ENCODE measurements at places on chromosomes 1 and 21. TPM values are rescaled to one million over a fixed set of nuclear protein-coding genes. Genes with fewer than 3 reads are reported as not detected.

The NBPF20 gene
- 0.62 TPM for total RNA-seq

The CHD5 gene
- 0.67 TPM for total RNA-seq

The SERINC2 gene
- total RNA-seq, result not detected

The CDC42BPA gene
- 3.6 TPM for total RNA-seq

GRCh38 chr1:156712626-156713025 lies 7.2 kb upstream of the CRABP2 start:
- H3K4me1 ChIP-seq, result peaks cover under 1% of the 10 kb centered on the region
- DNase-seq, result no peak
- H3K27me3 ChIP-seq, result peaks cover under 1% of the 10 kb centered on the region
- no peak overlapping the region for H3K27ac ChIP-seq
- H3K36me3 ChIP-seq, result peaks cover 9% of the 10 kb centered on the region

- no peak overlapping the region for H3K4me3 ChIP-seq
- no peaks in the 10 kb centered on the region for H3K36me3 ChIP-seq
- H3K27me3 ChIP-seq, result no peaks in the 10 kb centered on the region
- no peak overlapping the region for H3K27ac ChIP-seq
- peaks cover 3% of the 10 kb centered on the region for H3K4me1 ChIP-seq
Observed at GRCh38 chr1:245807954-245808719, 653.4 kb downstream of the KIF26B start.

GRCh38 chr1:41742219-41742618 lies 176.5 kb downstream of the HIVEP3 start:
- peak overlapping the region; percentile 61 for H3K27ac ChIP-seq
- peaks cover 58% of the 10 kb centered on the region for H3K4me1 ChIP-seq
- no peaks in the 10 kb centered on the region for H3K27me3 ChIP-seq
- no peaks in the 10 kb centered on the region for H3K36me3 ChIP-seq

DNA sequence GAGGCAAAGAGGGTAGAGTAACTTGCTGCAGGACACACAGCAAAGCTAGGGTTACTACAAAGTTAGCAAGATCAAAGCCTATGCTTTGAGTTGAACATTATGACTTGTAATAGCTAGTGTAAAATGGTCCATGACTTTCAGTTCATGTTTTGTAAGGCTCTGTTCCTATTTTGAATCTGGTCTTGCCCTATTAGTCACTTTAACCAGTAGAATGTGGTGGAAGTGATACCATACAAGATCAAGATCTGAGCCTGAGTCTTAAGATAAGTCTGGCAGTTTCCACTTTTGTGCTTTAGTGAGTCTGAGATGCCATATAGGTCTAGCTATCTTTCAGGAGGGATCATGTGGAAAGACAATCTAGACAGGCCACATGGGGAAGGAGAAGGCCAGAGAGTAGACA lies 282.1 kb upstream of the BRINP3 start:
- no peak for DNase-seq
- H3K4me1 ChIP-seq, result no peaks in the 10 kb centered on the region
- no peaks in the 10 kb centered on the region for H3K36me3 ChIP-seq
- H3K27ac ChIP-seq, result no peak overlapping the region

- H3K27ac ChIP-seq, result no peak overlapping the region
- no peak overlapping the region for H3K4me3 ChIP-seq
- no peak for DNase-seq
- no peaks in the 10 kb centered on the region for H3K4me1 ChIP-seq
Observed at GRCh38 chr1:56808410-56808809, 10.8 kb downstream of the FYB2 start.

DNA sequence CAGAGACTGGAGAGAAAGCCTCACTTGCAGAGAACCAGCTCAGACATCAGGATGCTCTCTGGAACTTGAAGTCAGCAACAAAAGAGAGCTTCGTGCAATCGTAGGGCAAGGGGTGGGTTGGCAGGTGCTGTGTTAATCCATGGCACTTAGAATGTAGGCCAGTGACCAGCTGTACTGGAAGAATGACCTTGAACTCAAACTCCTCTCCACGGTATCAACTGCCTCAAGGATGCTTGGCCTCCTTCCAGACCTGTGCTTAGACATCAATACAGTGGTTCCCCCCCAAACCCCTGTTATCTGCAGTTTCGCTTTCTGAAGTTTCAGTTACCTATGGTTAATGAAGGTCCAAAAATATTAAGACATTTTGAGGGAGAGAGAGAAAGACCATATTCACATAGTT lies 6.5 kb downstream of the KANK4 start:
- H3K4me3 ChIP-seq, result no peak overlapping the region
- H3K27me3 ChIP-seq, result peaks cover 15% of the 10 kb centered on the region
- no peak overlapping the region for H3K27ac ChIP-seq
- H3K4me1 ChIP-seq, result no peaks in the 10 kb centered on the region

GRCh38 chr1:100747771-100748170 lies 28.2 kb downstream of the VCAM1 start:
- no peak overlapping the region for H3K4me3 ChIP-seq
- no peak overlapping the region for H3K27ac ChIP-seq
- no peaks in the 10 kb centered on the region for H3K36me3 ChIP-seq

DNA sequence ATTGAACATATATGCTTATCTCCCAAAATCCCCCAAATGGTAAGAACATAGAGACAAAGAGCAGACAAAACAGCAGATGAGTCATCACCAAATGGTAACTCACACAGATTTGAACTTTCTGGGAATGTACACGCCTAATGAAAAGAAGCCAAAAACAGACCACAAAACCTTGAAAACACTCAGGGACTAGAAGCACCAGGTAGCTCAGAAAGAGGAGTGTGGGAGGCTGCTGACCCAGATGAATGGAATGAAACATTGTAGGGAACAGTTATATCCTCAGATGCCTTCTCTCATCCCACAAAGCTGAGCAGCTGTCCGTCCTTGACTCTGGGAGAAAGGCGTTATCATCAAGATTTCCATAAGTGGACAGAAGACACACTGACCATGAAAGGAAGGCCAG lies 307.0 kb upstream of the USP25 start:
- no peak overlapping the region for H3K27ac ChIP-seq
- no peak overlapping the region for H3K4me3 ChIP-seq
- H3K4me1 ChIP-seq, result peaks cover 7% of the 10 kb centered on the region
- no peaks in the 10 kb centered on the region for H3K27me3 ChIP-seq
- H3K36me3 ChIP-seq, result no peaks in the 10 kb centered on the region

DNA sequence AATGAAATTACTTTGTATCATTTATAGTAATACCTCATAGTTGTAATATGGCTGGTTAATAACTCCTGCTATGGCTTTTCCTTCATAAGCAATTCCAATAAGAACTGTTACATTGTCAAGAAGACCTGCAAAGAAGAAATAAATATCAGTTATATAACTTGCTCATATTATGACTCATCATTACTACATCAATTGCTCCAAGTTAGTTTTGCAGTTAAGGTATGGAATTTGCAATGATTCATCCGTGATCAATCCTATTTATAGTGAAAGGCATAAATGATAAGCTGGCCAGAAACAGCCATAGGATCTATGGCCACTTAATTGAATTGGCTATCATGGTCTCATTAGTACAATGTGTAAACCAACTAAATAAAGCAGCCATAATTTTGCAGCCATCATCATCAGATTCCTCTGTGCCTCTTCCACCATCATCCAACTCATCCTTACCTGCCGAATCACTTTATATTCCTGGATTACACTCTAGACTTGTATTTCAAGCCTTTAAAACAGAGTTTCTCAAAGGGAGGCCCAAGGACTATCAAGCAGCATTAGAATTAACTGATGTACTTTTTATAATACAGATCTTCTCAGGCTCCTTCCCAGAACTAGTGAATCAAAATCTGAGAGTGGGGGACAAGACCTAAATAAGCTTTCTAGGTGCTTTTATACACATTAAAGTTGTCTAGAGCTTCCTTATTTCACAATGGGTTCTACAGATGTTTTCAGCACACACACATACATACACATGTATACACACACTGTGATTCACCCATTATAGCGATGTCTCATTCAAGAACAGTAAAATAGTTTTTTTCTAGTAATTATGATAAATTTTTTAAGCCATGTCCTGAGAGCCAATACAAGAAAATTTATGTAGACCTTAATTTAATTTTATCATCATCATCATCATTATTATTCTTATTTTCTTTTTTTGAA lies 21.2 kb upstream of the EPRS1 start:
- H3K27me3 ChIP-seq, result no peaks in the 10 kb centered on the region
- H3K36me3 ChIP-seq, result peaks cover 30% of the 10 kb centered on the region
- DNase-seq, result no peak
- no peaks in the 10 kb centered on the region for H3K4me1 ChIP-seq

DNA sequence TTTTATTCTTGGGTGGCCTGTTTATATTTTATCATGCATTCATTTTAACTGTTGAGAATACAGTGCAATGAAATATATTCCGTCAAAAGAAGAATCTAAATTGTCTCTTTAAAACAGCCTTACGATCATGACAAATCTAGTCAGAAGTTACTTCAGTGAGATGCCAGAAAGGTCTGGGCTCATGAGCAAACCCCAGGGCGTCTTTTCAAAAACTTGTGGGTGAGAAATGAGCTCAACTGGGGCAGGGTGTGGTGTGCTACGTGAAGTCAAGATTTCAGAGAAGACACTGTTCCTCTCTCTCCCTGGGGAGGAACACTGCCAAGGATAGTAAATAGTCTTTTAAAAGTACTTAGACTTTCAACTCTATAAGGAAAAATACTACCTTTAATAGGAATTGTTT lies 13.4 kb upstream of the UAP1 start:
- no peak for DNase-seq
- H3K36me3 ChIP-seq, result peaks cover 2% of the 10 kb centered on the region
- no peaks in the 10 kb centered on the region for H3K4me1 ChIP-seq
- no peak overlapping the region for H3K27ac ChIP-seq
- no peaks in the 10 kb centered on the region for H3K27me3 ChIP-seq

GRCh38 chr1:113168946-113169345 lies 95.9 kb downstream of the LRIG2 start:
- H3K27ac ChIP-seq, result no peak overlapping the region
- H3K4me3 ChIP-seq, result no peak overlapping the region
- H3K36me3 ChIP-seq, result no peaks in the 10 kb centered on the region
- H3K4me1 ChIP-seq, result no peaks in the 10 kb centered on the region
- no peak for DNase-seq

DNA sequence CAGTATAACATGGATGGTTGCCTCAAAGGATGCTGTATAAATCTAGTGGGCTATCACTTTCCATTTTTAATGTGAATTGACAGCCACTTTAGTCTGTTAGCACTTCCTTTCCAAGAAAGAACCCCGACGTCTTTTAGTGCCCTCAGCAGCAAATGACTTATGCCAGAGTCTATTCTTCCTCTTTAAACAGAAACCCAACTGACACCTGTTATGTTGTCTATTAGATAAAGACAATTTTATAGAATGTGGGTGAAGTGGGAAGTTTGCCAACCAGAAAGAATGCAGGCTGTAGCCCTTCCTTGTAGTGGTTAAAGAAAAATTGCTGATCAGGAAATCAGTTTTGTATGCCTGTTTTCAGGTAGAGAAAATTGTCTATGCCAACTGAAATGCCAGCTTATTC lies 344.9 kb downstream of the ZNF326 start:
- H3K4me1 ChIP-seq, result peaks cover 14% of the 10 kb centered on the region
- H3K27ac ChIP-seq, result no peak overlapping the region
- no peaks in the 10 kb centered on the region for H3K36me3 ChIP-seq
- no peak overlapping the region for H3K4me3 ChIP-seq

GRCh38 chr1:173868266-173869020 lies at the start of gene ZBTB37:
Gene ZBTB37 (plus strand): TSS chr1:173868380. CDS start chr1:173870226, 1,846 bp downstream.
- H3K4me3 ChIP-seq, result peak within 1 kb of the TSS; percentile 95
- H3K4me1 ChIP-seq, result peaks cover 67% of the 10 kb centered on the region
- H3K36me3 ChIP-seq, result peaks cover 60% of the 10 kb centered on the region
- DNase-seq, result peak; percentile 95
- H3K27ac ChIP-seq, result peak within 1 kb of the TSS; percentile 96

DNA sequence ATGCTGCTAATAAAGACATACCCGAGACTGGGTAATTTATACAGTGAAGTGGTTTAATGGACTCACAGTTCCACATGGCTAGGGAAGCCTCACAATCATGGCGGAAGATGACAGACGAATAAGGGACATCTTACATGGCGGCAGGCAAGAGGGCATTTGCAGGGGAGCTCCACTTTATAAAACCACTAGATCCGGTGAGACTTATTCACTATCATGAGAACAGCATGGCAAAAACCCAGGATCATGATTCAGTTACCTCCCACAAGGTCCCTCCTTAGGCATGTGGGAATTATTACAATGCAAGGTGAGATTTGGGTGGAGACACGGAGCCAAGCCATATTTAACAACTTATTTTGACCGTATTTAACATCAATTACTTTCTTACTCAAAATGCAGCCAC lies 739.0 kb downstream of the NCAM2 start:
- no peaks in the 10 kb centered on the region for H3K36me3 ChIP-seq
- DNase-seq, result no peak
- no peak overlapping the region for H3K4me3 ChIP-seq
- H3K27me3 ChIP-seq, result no peaks in the 10 kb centered on the region
- H3K4me1 ChIP-seq, result no peaks in the 10 kb centered on the region

DNA sequence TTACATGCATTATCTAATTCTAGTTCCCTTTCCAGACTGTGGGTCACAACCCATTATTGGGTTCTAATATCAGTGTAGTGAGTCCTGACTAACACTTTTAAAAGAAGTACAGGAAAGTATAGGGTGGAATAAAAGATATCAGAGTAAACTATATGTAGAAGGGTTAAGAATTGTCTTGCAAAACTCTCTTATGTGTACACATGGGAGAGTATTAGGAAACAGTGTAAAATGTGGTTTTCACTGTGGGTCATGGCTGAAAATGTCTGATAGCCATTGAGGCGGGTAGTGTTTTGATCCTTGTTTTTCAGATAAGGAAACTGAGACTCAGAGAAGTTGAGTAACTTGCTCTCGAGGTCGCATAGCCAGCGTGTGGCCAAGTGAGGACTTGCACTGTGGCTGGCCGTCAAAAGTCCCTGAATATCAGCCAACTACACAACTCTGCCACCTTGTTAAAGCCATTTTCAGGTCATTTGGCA lies 18.5 kb upstream of the MTARC1 start:
- no peaks in the 10 kb centered on the region for H3K36me3 ChIP-seq
- H3K27ac ChIP-seq, result no peak overlapping the region
- no peak for DNase-seq
- no peaks in the 10 kb centered on the region for H3K4me1 ChIP-seq
- H3K27me3 ChIP-seq, result peaks cover 2% of the 10 kb centered on the region

DNA sequence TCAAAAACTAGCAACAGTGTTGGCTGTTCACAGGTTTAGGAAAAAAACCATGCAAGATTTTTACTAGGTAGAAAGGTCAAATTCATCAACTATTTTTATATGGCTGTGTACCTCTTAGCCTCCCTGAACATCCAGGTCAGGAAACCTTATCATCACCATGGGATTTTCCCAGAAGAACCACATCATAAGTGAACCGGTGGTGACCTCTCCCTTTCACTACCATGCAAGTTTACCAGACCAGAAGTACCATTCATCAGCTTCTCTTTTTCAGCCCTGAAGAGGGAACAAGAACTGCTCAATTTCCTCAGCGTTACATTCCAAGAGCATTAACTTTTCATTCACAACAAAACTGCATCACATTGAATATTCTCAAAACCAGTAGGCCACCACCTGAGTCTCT lies 5.9 kb downstream of the SSBP3 start:
- peaks cover 69% of the 10 kb centered on the region for H3K4me1 ChIP-seq
- H3K36me3 ChIP-seq, result peaks cover 78% of the 10 kb centered on the region
- no peak overlapping the region for H3K27ac ChIP-seq
- DNase-seq, result no peak

GRCh38 chr1:55420026-55420425 lies 204.9 kb upstream of the USP24 start:
- H3K27ac ChIP-seq, result no peak overlapping the region
- no peak for DNase-seq
- H3K4me1 ChIP-seq, result no peaks in the 10 kb centered on the region

- peak overlapping the region; percentile 33 for H3K27ac ChIP-seq
- no peaks in the 10 kb centered on the region for H3K36me3 ChIP-seq
- H3K27me3 ChIP-seq, result peaks cover 6% of the 10 kb centered on the region
- H3K4me3 ChIP-seq, result no peak overlapping the region
Observed at GRCh38 chr1:24694380-24694843, 50.8 kb upstream of the CLIC4 start.
